ENCODE measurements at places on chromosomes 1 and 21.
A peak's percentile ranks its signal among the peaks of the same experiment; 100 is the strongest.

GRCh38 chr1:48291421-48291820 is 68.9 kb downstream of the SLC5A9 start:
- DNase-seq, result no peak

- DNase-seq, result no peak
Observed at GRCh38 chr1:63122079-63122478, 200.3 kb upstream of the FOXD3 start.

- no peak for DNase-seq
Observed at GRCh38 chr1:219209578-219209977, 35.9 kb downstream of the LYPLAL1 start.

DNA sequence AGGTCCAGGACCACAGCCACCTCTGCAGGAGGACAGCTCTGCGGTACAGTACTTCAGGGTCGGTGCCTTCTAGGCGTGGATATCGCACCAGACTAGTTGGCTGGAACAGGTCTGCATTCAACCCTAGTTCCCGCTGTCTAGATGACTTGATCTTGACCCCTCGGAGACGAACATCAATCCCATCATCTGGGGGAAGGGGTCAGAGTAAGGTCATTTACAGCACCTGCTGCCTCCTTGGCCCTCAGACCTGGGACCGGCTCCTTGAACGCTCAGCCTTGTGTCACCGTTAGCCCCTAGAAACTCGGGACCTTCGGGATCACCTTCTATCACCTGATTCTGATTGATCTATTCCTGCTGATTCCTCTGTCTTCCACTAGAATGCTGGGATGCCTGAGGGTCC is 2.6 kb downstream of the HECTD3 start:
- no peak for DNase-seq

GRCh38 chr1:42957880-42958487 is 684 bp downstream of the SLC2A1 start:
- no peak for DNase-seq

GRCh38 chr21:42467140-42467983 is 28.7 kb downstream of the RSPH1 start:
- no peak for DNase-seq

DNA sequence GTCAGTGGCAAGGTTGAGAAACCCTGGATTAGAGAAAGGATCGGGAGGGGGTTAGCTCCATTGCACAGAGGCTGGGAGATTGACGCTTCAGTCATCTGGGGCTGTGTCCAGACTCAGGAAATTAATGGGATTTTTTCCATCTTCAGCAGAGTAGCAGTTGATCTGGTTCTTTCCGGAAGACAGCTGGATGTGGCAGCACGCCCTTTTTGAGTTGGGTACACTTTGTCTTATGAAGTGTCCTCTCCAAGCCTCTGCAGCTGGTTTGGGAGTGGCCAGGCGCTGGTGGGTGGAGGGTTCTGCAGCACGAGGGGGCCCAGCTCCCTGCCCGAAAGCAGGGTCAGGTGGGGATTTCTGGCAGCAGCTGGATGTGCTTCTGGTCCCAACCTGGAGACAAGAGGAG is 95.1 kb downstream of the TAS1R2 start:
- no peak for DNase-seq

DNA sequence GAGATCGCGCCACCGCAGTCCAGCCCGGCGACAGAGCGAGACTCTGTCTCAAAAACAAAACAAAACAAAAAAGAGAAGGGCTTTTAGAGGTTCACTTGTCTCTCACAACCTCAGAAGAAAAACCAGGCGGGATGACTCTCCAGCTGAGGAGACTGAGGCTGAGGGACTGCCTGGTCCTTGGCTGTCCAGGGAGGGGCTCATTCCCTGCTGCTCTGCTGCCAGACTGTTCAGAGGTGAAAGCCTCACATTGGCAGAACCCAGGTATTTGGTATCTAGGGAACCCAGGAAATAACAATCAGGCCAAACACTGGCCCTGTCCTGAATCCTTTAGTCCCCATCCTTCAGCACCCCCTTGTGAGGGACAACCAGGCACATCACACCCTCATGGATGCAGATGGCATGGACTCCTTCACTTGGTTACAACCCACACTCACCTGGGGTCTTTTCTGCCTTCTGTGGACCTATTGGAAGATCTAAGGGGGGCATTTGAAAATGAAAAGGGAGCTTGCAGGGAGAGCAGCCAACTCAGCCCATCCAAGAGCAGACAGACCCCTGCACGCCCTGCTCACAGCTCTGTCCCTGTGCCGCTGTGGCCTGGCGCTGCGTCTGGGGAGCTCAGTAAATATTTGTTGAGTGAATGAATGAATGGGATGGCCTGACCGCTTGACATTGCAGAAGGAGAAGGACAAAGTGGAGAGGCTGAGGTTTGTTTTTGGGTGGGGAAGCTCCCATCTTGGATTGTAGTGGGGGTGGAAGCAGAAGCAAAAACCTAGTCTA is 33.4 kb downstream of the CD247 start:
- no peak for DNase-seq

GRCh38 chr1:145891587-145892485 is 6.2 kb upstream of the ANKRD35 start:
- DNase-seq, result peak; percentile 96

DNA sequence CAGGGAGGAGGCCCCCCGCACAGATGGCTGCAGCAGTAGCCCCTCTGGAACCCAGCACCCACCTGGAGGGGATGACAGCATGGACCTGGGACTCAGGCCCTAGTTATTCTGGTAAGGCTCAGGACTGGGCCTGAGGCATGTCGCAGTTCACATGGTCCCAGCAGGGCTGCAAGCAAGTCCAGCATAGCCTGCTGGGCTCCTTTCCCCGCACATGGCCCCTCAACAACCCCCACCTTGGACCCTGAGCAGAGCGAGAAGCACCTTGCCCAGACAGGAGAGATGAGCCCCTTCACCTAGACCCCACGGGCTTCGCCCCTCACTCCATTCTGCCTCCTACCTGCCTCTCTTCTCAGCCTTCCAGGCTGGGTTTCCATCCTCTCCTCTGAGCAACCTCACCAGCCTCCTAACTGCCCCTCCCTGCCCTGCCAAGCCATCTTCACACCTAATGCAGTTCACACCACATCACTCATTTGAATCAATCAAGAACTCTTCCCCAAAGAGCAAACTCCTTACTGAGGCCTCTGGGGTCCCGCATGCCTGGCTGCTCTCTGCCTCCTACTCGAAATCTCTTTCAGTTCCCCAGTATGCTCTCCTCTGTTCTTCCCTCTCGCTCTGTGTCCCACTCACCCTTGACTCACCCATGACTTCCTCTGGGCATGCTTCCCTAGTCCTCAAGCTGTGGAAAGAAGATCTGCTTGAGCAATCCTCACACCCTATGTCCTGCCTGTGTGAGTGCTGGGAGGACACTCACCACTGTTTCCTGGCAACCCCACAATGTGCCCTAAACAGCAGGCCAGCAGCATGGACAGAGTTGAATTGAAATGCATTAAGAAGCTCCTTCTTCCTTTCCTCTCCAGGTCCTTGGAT is 9.4 kb upstream of the THEMIS2 start:
- DNase-seq, result peak; percentile 30

DNA sequence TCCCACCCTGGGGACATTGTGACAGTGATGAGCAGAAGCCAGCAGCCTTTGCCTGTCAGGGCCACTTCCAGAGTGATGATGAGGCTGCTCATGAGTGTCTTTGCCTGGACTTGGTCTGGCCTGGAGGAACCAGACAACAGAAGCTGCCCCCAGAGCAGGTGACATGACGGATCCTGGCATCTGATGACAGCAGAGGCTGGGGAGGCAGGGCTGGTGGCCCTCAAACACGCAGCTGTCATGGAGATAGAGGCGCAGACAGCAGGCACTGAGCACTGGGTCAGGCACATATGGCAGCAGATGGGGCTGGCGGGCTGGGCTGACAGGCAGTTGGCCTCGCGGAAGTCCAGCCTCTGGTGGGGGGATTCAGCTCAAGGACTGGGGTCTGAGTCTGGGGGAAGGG is 66.4 kb upstream of the STUM start:
- no peak for DNase-seq

All from keratinocyte (primary cell).